Astrocyte (in vitro differentiated cells and primary cell): ENCODE measurements at places on chromosomes 11 and 22.

DNA sequence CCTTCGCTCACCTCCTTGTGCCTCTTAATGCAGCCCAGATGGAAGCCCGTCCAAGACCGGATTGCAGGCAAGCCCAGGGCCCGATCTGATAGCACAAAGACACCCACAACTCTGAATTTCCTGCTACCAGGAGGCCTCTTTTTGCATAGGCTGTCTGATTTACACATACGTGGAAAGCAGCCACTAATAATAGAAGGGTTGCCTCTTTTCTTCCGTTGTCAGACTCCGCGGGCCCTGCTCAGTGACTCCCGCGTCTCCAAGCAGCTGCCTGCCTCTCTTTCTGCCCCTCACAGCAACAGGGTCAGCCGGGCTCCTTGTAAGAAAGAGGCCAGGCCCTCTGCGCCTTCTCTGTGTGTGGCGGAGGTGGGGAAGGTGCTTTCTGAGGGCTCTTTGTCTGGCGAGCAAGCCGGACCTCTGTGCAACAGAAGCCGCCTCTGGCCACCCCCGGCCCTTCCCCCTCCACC, 26.7 kb downstream of the FLI1 start:
- H3K4me3 ChIP-seq = no peak overlapping the region
- peak overlapping the region; percentile 48 for H3K27ac ChIP-seq
- H3K4me1 ChIP-seq = peaks cover 34% of the 10 kb centered on the region
- H3K36me3 ChIP-seq = no peaks in the 10 kb centered on the region

DNA sequence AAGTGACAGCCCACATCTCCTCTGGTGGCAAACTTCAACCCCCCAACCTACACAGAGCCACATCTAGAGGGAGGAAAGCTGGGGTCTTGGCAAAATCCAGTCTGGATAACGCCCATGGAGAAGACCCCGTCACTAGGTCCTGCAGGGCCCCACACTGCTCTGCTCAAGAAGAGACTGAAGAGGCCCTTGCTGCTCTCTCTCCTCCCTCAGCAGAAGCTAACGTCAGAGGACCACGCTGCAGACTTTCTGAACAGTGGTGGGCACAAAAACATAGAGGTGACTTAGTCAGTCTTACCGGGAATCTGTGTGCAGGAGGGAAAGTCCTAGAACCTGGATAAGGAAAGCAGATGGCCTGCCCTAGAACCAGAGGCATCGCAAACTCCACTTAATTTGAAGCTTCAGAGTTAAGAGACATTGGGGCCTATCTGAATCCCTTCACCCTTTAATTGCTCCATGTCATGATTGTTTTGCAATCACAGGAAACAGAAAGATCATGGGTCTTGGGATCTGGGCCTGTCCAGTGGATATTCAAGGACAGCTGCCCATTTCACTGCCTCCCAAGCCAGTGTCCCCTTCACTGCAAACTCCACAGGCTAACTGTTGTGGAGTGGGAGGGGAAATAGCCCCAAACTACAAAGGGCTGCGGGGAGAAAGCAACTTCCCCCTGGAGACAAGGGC, 1.7 kb downstream of the DKK3 start:
- DNase-seq = no peak
- H3K27ac ChIP-seq = no peak overlapping the region
- H3K27me3 ChIP-seq = no peaks in the 10 kb centered on the region

DNA sequence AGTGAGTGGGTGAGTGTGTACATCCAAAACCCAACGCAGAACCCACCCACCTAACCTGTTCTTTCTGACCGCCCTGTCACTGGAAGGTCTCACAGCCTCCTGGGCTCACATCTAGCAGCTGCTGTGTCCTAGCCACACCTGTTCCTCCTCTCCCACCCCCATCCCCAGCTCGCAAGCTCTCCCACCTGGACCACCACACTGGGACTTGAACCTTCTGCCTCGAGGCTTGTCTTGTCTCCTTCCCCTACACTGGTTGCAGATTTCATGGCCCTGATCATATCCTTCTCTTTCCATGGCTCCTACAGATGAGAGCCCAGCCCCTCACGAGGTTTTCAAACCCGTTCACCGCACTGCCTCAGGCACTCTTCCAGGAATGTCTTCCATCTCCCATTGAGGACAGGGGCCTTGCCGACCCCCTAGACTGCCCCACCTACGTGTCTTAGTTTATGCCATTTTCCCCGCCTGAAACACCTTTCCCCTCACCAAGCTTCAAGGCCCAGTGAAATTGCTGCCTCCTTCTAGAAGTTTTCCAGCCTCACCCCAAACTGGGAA, 6.7 kb downstream of the IFITM10 start:
- no peak overlapping the region for H3K4me3 ChIP-seq
- no peaks in the 10 kb centered on the region for H3K27me3 ChIP-seq
- peaks cover 4% of the 10 kb centered on the region for H3K4me1 ChIP-seq
- H3K27ac ChIP-seq = no peak overlapping the region
- H3K36me3 ChIP-seq = no peaks in the 10 kb centered on the region

DNA sequence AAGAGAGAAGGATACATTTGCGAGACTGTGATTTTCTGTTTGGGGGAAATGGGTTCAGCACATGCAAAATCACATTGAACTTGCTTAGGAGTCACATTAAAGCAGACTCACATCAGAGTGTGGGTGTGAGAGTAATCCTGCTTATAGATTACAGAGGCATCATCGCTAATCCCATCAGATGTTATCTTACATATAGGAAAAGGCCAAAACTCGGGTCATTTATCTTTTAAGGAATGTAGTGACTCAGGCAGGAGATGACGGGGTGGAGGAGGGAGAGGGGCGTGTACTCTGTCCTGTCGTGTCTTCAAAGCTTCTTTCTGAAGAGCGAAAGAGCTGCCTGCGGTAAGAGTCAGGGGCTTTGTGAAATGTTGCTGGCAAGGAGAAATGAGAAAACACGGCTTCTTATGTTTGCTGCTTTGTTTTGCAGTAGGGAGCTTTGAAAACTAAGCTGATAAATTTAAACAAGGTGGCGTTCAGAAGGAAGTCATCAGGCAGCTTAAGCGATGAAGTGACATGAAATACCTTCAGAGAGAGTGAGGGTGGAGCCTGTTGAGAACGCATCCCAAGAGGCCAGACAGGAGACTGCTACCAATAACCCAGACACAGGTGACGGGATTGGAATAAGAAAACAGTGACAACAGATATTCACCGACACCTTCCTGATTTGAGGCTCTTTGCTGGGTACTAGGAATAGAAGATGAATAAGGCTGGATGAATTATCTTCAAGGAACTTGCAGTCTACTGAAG, 2.2 kb upstream of the C11orf16 start:
- H3K27ac ChIP-seq = peak overlapping the region; percentile 40
- H3K36me3 ChIP-seq = no peaks in the 10 kb centered on the region
- no peaks in the 10 kb centered on the region for H3K27me3 ChIP-seq
- peaks cover 9% of the 10 kb centered on the region for H3K4me1 ChIP-seq

DNA sequence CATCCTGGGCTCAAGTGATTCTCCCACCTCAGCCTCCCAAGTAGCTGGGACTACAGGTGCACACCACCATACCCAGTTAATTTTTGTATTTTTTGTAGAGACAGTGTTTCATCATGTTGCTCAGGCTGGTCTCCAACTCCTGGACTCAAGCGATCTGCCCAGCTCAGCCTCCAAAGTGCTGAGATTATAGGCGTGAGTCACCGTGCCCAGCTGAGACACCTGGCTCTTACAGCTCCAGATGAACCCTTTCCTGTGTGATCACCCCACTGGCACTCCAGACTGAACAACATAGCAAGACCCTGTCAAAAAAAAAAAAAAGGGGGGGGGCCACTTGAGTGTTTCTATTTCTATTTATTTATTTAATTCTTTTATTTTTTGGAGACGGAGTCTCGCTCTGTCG, 1.0 kb upstream of the ADSL start:
- H3K4me3 ChIP-seq = peak overlapping the region; percentile 87
- no peaks in the 10 kb centered on the region for H3K36me3 ChIP-seq
- H3K4me1 ChIP-seq = peaks cover 17% of the 10 kb centered on the region
- no peaks in the 10 kb centered on the region for H3K27me3 ChIP-seq

GRCh38 chr22:48898524-48899250, 929.0 kb downstream of the BRD1 start:
- no peak overlapping the region for H3K27ac ChIP-seq
- no peak overlapping the region for H3K4me3 ChIP-seq
- H3K36me3 ChIP-seq = no peaks in the 10 kb centered on the region
- H3K4me1 ChIP-seq = no peaks in the 10 kb centered on the region
- H3K27me3 ChIP-seq = no peaks in the 10 kb centered on the region
- DNase-seq = no peak

DNA sequence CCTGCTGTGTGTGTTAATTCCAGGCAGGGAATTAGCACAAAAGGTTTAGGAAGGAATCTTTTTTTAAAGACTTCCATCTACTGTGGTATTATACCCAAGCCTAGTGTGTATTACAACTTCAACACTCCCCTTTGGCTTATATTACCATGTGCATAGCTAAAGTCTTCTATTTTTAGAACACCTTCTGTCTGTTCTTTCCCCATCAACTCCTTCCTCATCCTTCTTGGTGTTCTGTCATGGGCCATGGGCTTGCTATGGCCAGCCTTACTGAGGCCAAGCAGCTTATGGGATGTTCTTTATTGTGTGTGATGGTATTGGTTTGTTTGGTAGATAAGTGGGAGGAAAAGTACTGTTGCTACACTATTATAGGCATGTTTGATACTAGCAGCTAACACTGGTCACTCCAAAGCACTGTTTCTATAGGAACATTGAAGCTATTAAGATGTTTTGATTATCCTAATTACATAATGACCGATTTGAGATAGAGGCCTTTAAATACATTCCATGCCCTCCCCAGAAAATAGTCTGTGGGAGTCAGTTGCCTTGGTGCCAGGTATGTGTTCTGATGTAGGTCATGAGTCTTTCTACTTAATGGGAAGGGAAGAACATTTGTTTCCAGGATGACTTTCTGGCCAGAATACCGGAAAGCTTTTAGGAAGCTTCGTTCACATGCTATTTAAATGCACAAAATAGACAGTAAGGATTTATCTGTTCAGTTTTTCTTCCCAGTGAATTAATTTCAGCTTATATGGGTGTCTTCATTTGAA, 16.5 kb downstream of the MCAM start:
- H3K27ac ChIP-seq = no peak overlapping the region
- peaks cover 40% of the 10 kb centered on the region for H3K36me3 ChIP-seq
- H3K4me1 ChIP-seq = no peaks in the 10 kb centered on the region
- H3K4me3 ChIP-seq = no peak overlapping the region
- H3K27me3 ChIP-seq = no peaks in the 10 kb centered on the region

GRCh38 chr11:74138021-74138420, 32.8 kb downstream of the C2CD3 start:
- no peaks in the 10 kb centered on the region for H3K36me3 ChIP-seq
- peak overlapping the region; percentile 85 for H3K27ac ChIP-seq
- H3K4me3 ChIP-seq = no peak overlapping the region
- H3K27me3 ChIP-seq = no peaks in the 10 kb centered on the region
- peaks cover 39% of the 10 kb centered on the region for H3K4me1 ChIP-seq

DNA sequence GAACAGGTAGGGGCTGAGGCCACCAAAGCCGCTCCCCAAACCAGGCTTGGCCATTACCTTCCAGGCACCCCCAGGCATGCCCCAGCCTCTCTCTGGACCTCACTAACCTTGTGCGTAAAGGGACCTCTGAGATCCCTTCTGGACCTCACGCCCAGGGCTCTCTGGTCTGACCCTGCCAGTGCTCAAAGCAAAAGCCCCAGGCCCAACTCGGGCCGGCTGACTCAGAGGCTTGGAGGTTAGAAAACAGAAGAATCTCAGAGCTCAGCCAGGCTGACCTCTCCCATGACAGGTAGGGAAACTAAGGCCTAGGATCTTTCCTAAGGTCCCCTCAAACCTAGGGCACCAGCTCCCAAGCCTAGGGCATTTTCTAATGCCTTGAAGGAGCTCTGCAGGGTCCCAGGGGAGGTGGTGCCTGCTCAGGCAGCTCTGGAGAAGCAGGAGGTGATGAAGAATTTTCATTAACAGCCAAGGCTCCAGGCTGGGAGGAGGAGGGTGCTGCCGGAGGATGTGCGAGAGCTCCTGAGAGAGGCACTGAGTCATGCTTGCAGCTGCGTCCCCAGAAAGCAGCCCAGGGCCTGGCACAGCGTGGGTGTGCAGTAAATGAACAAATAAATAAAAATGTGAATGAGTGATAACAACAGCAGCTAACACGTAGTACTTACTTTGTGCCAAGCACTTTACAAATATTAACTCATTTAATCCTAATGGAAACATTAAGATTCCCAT, 25.6 kb downstream of the ARRB1 start:
- peak overlapping the region; percentile 50 for H3K27ac ChIP-seq
- no peaks in the 10 kb centered on the region for H3K27me3 ChIP-seq
- peaks cover 24% of the 10 kb centered on the region for H3K4me1 ChIP-seq

GRCh38 chr11:132821014-132821413, 711.3 kb downstream of the OPCML start:
- no peak overlapping the region for H3K27ac ChIP-seq
- no peaks in the 10 kb centered on the region for H3K27me3 ChIP-seq
- H3K36me3 ChIP-seq = no peaks in the 10 kb centered on the region
- no peak overlapping the region for H3K4me3 ChIP-seq
- peak; percentile 24 for DNase-seq
- no peaks in the 10 kb centered on the region for H3K4me1 ChIP-seq

DNA sequence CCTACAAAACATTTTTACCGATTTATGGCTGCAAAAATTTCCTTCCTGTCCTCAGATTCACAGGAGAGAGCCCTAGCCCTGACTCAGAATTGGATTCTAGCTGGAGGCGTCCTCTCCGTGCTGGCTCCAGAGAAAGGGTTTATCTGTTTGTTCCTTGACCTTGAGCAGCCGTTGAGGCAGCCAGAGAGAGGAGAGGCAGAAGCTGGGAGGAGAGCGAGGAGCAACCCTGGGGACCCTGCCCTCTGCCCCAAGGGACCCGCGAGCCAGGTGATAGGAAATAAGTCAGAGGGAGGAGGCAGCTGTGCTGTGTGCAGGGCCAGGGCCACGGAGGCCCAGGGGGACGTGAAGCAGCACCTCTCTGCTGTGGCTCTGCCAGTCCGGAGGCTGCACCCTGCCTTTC, 75.6 kb downstream of the IGLL1 start:
- no peak overlapping the region for H3K27ac ChIP-seq
- no peak overlapping the region for H3K4me3 ChIP-seq
- H3K36me3 ChIP-seq = no peaks in the 10 kb centered on the region
- peaks cover 3% of the 10 kb centered on the region for H3K27me3 ChIP-seq
- no peaks in the 10 kb centered on the region for H3K4me1 ChIP-seq

- H3K4me1 ChIP-seq = peaks cover 6% of the 10 kb centered on the region
- no peaks in the 10 kb centered on the region for H3K27me3 ChIP-seq
- no peak overlapping the region for H3K4me3 ChIP-seq
- peak; percentile 55 for DNase-seq
Observed at GRCh38 chr11:13316528-13316961, 39.0 kb downstream of the BMAL1 start.
